ENCODE measurements at places on chromosomes 13 and 19. TPM values are rescaled to one million over a fixed set of nuclear protein-coding genes. Genes with fewer than 3 reads are reported as not detected.
A peak's percentile ranks its signal among the peaks of the same experiment; 100 is the strongest.

- no peak for DNase-seq
Observed at GRCh38 chr19:51458051-51458645, at the start of gene SIGLEC8. TSS of gene SIGLEC8 (minus strand) at chr19:51458454. CDS start at chr19:51458387, 67 bp downstream.

DNA sequence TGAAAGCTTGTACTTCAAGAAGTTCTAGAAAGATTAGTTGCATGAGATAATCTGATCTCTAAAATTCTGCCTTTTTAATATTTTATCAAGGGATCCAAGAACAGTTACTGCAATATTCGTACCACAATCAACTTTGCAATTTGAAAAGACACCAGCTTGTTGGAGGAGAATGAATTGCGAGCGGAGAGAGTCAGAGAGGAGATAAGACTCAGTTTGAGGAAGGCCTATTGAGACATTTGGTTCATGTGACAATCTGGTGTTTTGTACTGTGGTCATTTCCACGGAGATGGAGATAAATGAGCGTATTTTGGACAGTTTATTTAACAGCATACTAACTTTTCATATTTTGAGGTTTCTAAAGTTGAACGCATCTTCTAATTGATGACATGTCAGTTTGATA lies 1276.0 kb downstream of the EFNB2 start:
- DNase-seq = no peak

- no peak for DNase-seq
Observed at GRCh38 chr13:77563111-77563510, 27.6 kb downstream of the SCEL start.

DNA sequence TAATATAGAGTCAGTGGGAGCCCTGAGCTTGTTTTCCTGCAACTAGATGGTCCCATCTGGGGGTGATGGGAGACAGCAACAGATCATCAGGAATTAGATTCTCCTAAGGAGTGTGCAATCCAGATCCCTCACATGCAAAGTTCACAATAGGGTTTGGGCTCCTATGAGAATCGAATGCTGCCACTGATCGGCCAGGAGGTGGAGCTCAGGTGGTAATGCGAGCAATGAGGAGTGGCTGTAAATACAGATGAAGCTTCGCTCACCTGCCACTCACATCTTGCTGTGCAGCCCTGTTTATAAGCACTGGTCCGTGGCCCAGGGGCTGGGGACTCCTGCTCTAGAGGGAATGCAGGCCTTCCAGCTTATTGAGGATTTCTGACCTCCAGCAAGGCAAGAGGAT lies 5.7 kb downstream of the ZNF558 start:
- DNase-seq = no peak

DNA sequence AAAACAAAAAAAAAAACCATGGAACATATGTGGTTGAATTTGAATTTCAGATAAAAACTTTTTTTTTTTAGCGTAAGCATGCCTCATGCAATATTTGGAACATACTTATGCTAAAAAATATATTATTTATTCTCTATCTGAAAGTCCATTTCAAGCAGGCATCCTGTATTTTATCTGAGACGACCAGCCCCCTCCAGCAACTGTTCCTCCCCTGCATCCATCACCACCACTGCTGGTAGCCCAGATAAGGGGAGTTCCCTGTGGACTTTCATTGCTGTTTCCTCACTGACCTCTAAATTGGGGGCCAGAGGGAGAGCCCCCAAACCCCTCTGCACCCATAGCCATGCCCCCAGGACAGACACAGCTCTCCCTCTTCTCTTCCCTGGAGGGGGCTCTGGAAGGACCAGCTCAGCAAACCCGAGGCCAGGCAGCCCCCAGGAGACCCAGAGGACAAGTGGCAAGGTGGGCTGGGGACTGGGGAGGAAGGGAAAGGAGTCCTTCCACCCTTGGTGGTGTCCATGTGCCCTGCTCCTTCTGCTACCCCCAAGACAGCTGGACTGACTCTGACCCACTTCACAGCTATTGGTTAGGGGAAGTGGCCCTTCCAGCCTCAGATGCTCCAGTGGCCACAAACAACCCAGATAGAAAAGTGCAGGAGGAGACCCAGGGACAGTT lies 6.6 kb upstream of the SIGLEC12 start:
- no peak for DNase-seq

DNA sequence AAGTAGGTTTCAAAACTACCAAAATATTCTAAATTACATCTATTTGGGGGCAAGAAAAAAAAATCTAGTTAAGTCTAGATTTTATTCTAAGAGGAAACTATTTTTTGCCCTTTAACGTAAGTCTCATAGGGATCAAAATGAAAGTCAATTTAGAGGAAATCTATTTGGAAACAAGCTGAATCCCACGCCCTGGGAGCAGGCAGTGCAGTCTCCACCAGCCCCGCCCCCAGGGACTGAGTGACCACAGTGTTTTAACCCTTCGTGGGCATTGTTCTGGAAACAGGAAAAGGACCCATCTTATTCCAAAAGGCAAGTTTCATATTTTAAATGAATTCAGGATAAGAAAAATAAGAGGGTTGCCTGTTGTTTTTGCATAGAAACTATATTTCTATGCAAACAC lies 209.7 kb downstream of the SPRY2 start:
- peak; percentile 31 for DNase-seq

- DNase-seq = no peak
Observed at GRCh38 chr13:40592035-40592434, 74.4 kb downstream of the FOXO1 start.

DNA sequence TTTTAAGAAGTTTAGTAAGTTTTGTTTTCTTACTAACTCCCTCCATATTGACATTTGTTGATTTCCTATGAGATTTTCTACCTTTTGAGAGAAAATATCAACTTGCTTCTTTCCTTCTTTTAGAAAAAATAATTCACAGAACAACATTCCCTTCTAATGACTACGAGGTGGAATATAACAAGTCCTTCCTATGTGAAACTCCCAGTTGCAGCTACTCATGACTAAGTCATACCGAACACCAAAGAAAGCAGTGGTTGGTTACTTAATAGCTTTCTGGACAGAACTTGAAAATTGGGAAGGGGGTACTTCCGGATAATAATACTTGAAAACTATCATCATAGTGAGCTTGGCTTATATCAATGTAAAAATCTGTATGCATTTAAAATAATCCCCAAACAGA lies 144.8 kb downstream of the DACH1 start:
- no peak for DNase-seq

GRCh38 chr13:19681517-19681916 lies 48.1 kb downstream of the MPHOSPH8 start:
- no peak for DNase-seq

- DNase-seq = no peak
Observed at GRCh38 chr13:21364357-21364756, 94.7 kb downstream of the ZDHHC20 start.

- DNase-seq = no peak
Observed at GRCh38 chr13:28043224-28043623, 54.7 kb upstream of the URAD start.

GRCh38 chr19:1264801-1265614 lies 4.1 kb upstream of the CIRBP start:
- DNase-seq = no peak

GRCh38 chr13:70162141-70162540 lies 53.9 kb upstream of the KLHL1 start:
- no peak for DNase-seq

DNA sequence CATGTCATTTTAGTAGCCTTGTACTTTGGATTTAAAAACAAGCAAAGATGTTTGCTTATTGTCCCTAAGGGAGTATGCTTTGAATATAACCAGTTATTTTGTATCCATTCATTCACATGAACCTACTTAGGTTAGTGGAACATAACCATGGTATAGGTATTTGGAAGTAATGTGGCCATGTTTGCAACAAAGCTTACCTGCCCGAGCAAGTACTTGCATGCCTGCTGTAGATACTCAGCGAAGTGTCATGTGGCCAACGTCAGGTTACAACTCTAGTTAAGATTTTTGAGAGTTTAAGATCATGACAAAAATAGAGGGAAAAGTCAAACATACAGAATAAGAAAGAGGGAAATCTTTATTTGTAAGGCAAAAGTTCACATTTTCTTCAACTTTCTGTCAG lies 57.2 kb downstream of the COG6 start:
- no peak for DNase-seq

- no peak for DNase-seq
Observed at GRCh38 chr13:51534041-51534817, 50.0 kb upstream of the WDFY2 start.

DNA sequence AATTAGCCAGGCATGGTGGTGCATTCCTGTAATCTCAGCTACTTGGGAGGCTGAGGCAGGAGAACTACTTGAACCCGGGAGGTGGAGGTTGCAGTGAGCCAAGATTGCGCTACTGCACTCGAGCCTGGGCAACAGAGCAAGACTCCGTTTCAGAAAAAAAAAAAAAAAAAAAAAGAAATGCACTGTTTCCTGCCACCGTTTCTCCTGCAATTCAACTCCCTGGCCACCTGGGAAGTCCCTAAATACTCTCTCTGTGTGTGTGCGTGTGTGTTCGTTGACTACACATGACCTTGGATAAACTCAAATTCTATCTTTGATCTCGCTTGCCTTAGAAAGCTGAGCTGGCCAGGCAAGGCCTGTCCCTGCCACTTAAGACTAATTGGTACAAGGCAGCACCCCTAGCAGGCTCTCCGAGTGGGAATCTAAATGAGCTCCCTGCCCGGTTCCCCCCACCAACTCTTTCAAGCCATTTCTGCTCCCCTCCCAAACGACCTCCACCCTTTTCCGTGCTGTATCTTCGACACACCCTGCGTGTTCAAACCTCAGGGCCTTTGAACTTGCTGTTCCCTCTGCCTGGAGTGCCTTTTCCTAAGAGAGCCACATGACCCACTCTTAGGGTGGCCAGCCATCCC lies 5.2 kb upstream of the BCAT2 start:
- no peak for DNase-seq

DNA sequence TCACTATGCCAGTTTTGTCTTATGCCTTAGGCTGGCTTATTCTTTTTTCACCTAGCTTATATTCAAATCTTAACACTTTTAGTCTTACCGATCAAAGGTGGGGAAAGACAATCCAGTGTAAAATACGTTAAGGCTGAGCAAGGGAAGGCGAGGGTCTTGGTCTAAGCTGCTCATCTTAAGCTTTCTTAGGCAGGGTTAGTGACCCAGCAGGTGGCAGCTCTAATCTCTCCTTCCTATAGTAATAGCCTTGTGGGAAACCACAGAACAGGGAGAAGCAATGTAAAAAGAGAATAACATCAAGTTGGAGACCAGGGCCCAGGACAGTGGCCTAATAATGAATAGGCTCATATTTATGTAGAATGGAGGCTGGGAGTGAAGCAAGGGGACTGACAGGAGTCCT lies 45.9 kb downstream of the COG3 start:
- DNase-seq = no peak

DNA sequence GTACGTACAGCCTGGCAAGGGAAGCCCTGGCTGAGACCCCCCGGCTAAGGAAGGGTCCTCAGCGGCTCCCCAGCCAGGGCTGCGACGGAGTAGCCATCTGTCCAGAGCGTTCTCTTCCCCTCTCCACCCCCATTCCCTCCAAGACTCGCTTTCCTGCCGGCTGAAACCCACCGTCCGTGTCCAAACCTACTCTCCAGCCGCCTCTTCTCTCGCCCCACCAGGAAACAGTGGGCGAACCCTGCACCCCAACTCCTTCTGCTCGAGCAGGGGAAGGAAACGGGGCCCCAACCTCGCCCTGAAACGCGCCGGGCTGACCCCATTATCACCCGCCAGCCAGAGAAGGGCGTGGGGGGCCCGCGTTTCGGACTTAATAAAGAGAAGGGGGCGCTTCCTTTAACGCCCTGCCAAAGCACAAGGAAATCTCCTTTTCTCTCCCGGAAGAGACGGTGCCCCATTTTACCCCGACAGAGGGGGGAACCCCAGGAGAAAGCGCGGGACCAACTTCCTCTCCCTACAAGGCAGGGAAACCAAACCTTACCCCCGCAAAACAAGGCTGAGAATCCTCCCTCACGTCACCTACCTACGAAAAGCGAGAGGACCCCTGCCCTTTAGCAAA lies 2.5 kb downstream of the ZC3H4 start:
- no peak for DNase-seq

The UNC13A gene
- 2.1 TPM for total RNA-seq

The MISP3 gene
- total RNA-seq = 2.7 TPM

The PCDH17 gene
- 12.3 TPM for total RNA-seq

The TINCR gene
- 0.56 TPM for total RNA-seq

The LRRC4B gene
- total RNA-seq = 13.7 TPM

The SIGLEC9 gene
- 13.1 TPM for total RNA-seq

The RUBCNL gene
- total RNA-seq = 14.0 TPM

The ANKLE1 gene
- not detected for total RNA-seq

The ZNF415 gene
- 2.3 TPM for total RNA-seq

The CGB2 gene
- total RNA-seq = not detected

The TPP2 gene
- total RNA-seq = 41.7 TPM

The IGFL4 gene
- total RNA-seq = not detected

The TTC9B gene
- not detected for total RNA-seq

The PSG2 gene
- total RNA-seq = not detected

The NBEA gene
- total RNA-seq = 10.2 TPM

The ZNF587B gene
- 35.8 TPM for total RNA-seq

The ZNF211 gene
- 12.5 TPM for total RNA-seq

The CIC gene
- total RNA-seq = 112 TPM

The SMARCA4 gene
- 63.8 TPM for total RNA-seq
